ENCODE measurements at places on chromosomes 5 and 9. TPM values are rescaled to one million over a fixed set of nuclear protein-coding genes. Genes with fewer than 3 reads are reported as not detected.

DNA sequence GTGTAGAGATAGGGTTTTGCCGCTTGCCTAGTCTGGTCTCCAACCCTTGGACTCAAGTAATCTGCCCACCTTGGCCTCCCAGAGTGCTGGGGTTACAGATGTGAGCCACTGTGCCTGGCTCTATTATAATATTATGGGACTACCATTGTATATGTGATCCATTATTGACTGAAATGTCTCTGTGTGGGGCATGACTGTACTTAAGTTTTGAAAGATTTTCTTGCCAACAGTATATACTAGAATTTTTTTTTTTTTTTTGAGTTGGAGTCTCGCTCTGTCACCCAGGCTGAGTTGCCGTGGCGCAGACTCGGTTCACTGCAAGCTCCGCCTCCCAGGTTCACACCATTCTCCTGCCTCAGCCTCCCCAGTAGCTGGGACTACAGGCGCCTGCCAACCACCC is 17.8 kb downstream of the SPIN1 start:
- no peak for DNase-seq

- no peak for DNase-seq
Measured at GRCh38 chr5:66198837-66199236, 54.7 kb downstream of the SREK1 start.

DNA sequence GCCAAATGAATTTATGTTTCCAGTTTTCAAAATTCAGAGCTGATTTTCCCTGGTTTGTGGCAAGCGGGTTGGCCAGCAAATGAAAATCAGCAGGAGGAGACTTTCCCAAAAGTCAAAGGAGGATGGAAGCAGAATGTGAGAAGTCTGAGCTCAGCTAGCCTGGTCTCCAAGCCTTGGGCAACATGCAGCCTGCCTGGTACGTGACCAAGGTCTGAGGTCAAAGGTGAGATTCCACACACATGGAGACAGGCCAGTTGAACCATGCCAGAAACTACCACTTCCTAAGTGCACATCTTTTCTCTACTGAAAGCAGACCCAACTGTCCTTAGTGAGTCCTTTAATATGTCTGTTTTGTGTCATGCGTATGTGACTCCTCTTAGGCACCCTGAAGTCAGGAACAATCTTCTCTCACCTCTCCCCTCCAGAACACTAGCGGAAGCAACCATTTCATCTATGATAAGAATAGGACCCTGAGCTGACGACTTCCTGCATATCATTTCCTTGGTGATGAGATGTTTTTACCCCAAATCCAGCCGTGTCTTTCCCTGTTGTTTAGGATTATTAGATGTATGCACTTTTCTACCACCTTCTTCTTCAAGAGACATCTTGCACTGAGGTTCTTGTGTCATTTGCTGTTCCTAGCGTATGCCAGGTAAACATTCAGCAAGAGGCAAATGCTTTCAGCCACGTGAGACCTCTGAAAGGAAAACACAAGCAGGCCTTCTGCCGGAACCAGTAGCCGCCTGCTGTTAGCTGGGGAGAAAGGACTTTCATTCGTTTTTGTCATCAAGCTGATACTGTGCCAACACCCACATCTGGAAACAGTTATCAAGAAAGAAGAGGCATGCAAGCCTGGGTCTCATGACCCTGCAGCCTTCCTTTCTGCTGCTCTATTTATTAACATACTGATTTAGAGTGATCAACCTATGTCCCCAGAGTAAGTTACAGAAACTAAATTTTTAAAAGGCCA is 9.7 kb upstream of the TGFBI start:
- no peak for DNase-seq

- no peak for DNase-seq
Measured at GRCh38 chr5:18712936-18713485, 1078.8 kb downstream of the TAF11L14 start.

DNA sequence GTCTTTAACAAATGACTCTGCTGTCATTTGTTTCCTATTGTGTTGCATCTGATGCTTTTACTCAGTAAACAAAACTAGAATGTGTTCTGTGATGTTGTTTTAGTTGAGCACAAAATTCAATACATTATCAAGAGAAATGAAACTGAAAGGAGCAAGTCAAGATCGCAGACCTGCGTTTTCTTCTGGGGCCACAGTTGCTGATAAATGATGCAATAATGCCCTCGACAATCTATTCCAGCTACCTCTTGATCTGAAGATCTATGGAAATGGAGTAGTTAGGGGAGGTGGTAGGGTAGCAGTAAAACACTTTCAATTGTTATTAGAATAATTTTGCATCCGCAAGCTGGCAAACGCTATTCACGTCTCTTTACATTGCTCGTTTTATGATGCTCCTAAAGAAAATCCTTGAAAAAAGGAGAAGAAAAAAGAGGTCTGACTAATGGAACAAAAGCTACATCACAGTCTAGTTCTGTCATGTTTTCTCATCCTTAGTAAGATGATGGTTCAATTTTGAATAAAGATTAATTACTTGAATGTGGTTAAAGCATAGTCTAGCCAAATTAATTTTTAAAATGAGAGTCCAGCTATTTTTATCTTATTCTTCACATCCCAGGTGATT is 1.6 kb downstream of the ZNF366 start:
- DNase-seq = no peak

DNA sequence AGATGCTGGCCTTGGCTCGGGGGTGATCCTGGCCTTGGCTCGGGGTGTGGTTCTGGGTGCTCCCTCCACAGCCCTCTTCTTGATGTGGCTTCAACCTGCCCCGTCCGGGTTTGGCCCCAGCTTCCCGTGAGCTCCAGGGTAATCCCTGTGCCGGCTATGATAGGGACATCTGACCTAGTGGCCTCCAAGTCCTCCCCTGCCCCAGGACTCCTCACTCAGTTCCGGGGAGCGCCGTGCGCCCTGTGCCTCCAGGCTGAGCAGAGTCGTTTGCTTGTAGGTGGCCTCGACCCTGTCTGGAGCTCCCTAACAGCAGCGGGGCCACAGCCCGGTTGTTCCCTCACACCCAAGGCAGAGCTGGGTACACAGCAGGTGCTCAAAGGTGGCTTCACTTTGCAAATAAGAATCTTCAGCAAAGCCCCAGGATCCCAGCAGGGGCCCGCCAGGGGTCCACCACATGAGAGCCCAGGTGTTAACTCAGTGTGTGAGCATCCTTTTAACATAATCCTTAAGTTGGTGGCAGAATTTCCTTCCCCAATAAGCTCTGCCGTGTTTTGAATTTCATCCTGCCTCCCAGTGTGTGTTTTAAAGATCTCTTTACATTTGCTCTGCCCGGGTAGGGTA is 32.3 kb upstream of the CEP72 start:
- DNase-seq = no peak

GRCh38 chr5:67187006-67187715 is 9.4 kb downstream of the CD180 start:
- DNase-seq = no peak

DNA sequence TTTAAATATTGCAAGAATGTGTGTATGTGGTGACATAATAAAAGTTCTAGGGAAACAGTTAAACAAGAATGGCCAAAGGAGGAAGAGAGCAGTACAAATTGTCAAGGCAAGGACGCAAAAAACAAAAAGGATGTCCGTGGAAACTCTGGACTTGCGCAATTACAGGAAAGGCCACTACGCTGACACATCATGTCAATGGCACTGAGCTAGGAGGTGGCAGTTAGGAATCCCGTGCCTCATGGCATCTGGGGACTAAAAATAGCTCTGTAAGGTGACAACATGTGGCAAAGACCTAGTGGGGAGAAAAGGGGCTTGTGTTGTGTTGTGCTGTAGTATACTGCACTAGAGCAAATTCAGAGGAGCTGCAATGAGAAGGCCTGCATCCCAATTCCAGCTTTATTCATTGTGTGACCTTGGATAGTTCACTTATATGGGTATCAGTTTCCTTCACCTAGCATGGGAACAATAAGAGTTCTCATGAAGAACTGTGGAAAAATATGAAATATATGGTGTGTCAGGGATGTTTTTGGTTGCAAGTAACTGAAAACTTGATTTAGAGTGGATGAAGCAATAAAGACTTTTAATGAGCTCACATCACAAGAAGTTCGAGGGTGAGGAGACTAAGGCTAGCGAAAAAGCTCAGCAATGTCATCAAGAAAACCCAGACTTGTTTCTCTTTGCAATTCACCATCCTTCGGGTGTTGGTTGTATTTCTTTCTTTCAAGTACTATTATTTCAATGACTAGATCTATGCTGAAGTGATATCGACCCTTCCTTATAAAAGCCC is 124.1 kb upstream of the STC2 start:
- DNase-seq = peak; percentile 57

The PLAC8L1 gene
- total RNA-seq = 0.49 TPM

The ZDHHC21 gene
- 4.7 TPM for total RNA-seq

The BBLN gene
- 21.3 TPM for total RNA-seq

The NOTCH1 gene
- total RNA-seq = 15.4 TPM

The DDX4 gene
- not detected for total RNA-seq

Data from psoas muscle (tissue), 8 donors.